ENCODE measurements at places on chromosomes 1 and 21.

GRCh38 chr1:16208270-16208987 lies 4.0 kb downstream of the ARHGEF19 start:
- DNase-seq = no peak

GRCh38 chr1:71093938-71094337 lies 13.1 kb upstream of the ZRANB2 start:
- DNase-seq = no peak

DNA sequence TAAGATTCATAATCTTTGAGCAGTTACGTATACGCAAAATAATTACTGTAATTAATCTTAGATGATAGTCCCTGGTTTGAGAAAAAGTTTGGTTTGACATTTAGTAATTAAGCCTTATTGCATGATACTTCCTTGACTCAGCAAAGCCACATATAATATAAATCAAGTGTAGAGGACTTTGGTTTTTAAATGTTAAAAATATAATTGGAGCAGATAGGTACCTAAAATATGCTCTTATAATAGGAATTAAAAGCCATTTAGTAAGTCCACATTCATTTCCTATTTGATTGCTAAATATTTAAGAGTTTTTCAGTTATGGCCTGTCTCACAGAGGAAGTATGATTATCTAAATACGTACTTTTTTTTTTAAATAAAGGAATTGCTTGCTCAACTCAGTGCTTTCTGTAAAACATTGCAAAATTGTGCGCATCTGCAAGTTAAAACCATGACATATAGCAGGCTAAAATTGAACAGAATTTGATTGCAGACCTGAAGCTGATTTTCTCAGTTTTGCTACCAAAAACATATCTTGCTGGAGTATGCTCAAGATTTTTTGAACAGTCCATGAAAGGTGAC lies 20.4 kb downstream of the RPE65 start:
- no peak for DNase-seq

DNA sequence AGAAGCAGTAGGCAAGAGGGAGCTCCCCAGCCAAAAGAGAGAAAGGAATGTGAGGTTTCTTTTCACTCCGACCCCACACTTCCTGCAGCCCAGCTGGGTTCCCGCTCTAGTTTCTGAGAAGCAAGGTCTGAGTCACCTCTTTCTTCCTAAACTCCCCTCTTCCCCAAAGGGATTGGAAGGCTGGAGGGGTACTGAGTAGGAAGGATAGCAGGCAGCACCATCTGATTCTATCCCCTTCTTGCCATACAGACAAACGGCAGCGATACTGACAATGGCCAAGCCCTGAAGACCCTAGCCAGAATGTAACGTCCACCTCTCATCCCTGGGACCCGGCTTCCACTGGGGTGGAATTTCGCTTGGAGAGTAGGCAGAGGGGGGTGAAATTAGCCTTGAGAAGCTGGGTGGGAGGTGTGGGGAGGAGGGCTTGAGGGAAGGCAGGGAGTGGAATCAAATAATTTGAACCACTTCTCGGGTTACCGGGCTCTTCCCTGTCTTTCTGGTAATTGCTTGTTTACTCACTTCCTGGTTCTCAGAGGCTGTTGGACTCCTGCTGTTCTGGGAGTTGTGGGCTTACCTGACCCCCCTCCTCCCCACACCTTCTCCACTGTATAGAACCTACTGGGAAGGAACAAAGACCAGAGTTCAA lies 13.2 kb downstream of the IER5 start:
- DNase-seq = no peak

GRCh38 chr1:242147096-242147976 lies 148.4 kb upstream of the MAP1LC3C start:
- no peak for DNase-seq

GRCh38 chr1:43324810-43325209 lies 12.8 kb upstream of the MPL start:
- DNase-seq = no peak

DNA sequence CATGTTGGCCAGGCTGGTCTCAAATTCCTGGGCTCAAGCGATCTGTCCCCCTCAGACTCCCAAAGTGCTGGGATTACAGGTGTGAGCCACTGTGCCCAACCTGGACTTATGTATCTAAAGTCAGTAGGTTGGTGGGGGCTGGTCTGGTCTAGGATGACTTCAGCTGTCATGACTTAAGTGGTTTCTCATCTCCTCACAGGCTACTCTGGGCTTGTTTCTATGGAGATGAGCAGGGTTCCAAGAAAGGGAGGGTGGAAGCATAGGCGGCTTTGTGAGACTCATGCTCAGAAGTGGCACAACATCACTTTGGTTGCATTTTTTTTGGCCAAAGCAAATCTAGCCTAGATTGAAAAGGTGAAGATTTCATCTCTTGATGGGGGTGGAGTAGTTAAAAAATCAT lies 115.9 kb upstream of the IVNS1ABP start:
- no peak for DNase-seq

DNA sequence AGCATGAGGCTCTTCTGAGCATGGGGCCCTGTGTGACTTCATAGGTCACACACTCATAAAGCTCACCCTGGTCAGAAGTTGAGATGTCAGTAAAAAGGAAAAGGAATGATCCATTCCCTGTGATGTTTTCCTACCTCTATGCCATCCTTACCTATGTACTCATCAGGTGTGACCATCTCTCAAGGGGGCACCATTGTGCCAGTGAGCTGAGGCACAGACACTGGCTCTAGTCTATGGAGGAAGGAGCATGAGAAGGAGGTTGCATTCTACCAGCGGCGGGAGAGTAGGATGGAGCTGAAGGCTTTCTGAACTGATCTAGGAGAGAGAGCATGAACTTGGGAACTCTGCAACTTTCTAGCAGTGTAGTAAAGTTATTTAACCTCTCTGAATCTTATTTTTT lies 65.8 kb upstream of the RGL1 start:
- no peak for DNase-seq

GRCh38 chr1:58256546-58256945 lies 290.0 kb downstream of the OMA1 start:
- no peak for DNase-seq

GRCh38 chr1:109904105-109904817 lies 6.4 kb upstream of the CSF1 start:
- no peak for DNase-seq

GRCh38 chr21:36668713-36669112 lies 30.2 kb upstream of the SIM2 start:
- no peak for DNase-seq

DNA sequence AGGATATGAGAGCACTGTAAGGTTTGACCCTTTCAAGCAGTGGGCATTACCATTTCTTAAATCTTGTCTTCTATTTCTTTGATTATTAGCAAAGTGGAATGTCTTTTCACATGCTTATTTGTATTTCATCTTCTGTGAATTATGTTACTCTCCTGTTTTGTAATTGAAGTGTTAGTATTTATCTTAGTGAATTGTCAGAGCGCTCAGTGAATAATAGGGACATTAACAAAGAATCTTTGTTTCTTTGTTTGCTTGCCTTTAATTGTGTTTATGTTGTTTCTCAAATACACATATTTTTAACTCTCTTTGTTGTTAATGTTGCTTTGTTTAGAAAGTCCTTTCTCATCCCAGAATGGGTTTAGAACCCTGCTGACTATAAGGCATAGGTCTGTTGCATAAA lies 259.3 kb downstream of the RRAGC start:
- DNase-seq = no peak

DNA sequence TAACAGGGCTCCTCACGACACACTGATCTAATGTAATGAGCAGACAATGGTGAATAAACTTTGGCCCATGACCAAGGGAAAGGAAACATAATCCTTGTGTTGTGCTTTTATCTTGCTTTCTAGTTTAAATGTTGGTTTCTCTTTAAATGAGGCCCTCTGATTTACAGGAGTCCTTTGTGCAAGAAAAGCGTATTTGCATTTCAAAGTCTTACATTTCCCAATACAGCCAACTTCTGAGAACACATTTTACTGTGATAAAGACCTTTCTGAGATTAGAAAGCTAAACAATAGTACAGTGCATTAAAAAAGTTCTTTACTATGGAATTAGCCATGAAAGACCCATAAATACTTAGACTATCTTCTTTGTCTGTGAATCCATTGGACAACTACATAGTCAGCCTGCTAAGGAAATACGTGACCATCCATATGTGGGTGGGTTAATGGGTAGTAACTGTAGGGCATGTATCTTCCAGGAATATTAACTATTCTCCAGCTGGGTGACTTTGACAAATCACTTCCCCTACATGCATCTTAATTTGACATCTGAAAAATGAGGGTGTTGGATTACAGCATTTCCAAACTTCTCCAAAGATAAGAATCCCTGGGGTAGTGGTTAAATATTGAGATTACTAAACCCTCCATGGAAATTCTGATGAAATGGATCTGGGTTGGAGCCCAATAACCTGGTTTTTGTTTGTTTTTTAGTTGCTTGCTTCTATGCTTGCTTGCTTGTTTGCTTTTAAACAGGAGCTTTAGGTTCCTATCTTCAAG lies 50.3 kb upstream of the USP1 start:
- DNase-seq = no peak

GRCh38 chr1:171919891-171920887 lies 78.9 kb downstream of the DNM3 start:
- DNase-seq = no peak

DNA sequence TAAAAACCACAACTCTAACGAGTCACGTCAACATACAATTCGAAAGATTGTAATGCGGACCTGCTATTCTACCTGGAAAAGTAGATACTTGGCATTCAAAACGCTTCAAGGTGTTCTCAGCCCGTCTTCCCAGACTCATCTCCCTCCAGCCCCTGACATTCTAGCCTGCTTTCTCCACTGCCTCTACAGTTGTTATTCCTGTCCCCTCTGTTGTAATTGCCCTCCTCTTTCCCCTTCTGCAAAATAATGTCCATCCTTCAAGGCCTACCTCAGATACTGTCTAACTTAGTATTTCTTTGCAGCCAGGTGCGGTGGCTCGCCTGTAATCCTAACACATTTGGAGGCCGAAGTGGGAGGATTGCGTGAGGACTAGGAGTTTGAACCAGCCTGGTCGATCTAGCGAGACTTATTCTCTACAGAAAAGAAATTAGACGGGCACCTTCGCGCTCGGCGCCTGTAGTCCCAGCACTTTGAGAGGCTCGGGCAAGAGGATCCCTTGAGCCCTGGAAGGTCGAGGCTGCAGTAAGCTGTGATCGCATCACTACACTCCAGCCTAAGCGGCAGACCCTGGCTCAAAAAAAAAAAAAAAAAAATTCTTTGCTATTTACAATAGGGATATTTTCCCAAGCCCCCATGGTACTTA lies 756 bp upstream of the RBM34 start:
- no peak for DNase-seq

- DNase-seq = no peak
Observed at GRCh38 chr1:69511426-69512192, 56.1 kb upstream of the LRRC7 start.

DNA sequence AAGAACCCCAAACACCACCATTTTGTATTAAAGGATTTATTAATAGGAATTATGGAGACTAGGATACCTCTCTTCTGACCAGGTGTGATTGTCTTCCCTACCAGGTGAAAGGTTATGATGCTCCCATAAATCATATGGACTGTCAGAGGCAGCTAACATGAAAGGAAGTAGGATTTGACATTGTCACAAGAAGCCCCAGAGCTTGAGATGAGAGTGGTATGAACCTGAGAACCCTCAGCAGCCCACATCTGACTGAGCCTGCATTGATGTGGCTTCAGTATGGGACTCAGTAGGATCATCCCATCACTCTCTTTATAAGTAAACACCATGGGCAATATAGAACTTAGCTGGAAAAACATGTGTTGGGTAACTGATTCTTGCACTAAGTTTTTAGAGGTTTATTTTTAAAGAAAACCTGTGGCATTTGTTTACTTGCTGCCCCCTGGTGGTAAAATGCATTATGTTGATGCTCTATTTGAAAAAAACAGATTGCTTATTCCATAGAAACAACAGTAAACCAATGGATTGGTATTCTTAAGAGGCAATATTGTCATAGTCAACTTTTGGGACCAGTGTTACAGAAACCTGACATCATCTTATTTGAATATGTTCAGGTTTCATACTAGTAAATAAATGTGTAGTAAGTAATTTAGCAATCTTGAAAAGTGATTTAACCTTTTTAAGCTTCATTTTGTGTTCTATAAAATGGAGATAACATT lies 16.6 kb upstream of the CACYBP start:
- no peak for DNase-seq

- DNase-seq = no peak
Observed at GRCh38 chr1:211327346-211327921, 801 bp downstream of the TRAF5 start.

DNA sequence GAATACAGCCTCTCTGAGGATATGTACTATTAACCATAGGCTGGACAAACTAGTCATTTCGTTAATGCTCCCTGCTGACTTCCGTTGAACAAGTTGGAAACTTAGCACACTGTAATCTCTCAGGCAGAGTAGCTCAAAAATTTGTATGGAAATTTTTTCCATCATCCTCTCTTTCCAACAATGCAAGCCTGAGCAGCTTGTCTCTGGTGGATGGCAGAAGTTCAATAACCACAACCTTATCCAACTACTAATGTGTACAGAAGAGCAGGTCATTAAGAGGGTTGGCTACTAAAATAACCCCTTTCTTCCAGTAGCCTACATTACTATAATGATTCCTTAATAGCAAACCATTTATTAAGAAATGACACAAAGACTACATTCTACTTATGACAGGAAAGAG lies 262.3 kb downstream of the NFIA start:
- no peak for DNase-seq

- no peak for DNase-seq
Observed at GRCh38 chr1:2247760-2248126, 19.6 kb downstream of the SKI start.

DNA sequence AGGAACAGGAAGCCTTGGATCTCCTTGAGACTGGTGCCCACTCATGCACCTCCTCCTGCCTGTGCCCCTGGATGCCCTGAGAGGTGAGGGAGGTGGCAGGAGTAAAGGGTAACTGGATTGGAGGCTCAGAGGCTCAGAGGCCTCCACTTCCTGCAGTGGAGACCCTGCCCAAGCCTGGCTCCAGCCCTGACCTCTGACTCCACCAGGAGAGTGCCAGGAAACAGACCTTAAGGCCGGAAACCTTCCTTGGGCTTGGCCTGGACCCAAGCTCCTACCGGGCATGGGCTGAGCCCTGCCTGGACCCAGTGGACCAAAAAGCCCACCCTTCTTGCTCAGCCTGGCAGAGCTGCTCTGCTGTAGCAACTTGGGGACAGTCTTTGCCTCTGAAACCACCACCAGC lies 15.0 kb upstream of the CELA3B start:
- DNase-seq = no peak

- no peak for DNase-seq
Observed at GRCh38 chr1:47883963-47884362, 113.2 kb downstream of the TRABD2B start.

Data from stimulated activated CD8-positive, alpha-beta memory T cell treated with anti-CD3 and anti-CD28 coated beads, Interleukin-15, amount 100 ng/mL, for 4 hours (primary cell).